AG08396 (cell line): ENCODE measurements at places on chromosomes 4 and X.
A peak's percentile ranks its signal among the peaks of the same experiment; 100 is the strongest.

- DNase-seq = peak; percentile 67
These were observed 111.9 kb upstream of the TMEM164 start for GRCh38 chrX:109890910-109891502.

GRCh38 chrX:136204571-136204970 lies 46.6 kb downstream of the MAP7D3 start:
- peak; percentile 45 for DNase-seq

GRCh38 chr4:121814756-121815155 lies 8.9 kb downstream of the CCNA2 start:
- DNase-seq = no peak

DNA sequence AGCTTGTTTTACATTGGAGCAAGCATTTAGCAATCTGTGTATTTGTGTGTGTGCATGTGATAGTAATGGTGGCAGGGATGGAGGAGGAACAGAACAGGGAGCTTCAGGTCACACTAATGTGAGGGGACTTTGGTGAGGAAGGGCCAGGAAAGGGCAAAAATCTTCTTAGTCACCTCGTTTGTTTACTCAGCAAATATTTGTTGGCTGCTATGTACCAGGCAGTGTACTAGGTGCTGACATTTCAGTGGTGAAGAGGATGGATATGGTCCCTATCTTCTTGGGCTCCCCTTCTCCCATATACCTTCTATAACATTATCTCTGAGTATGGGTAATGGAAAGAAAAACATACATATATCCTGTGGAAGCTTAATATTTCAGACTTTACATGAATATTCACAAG lies 48.5 kb upstream of the HDAC8 start:
- DNase-seq = no peak

- DNase-seq = no peak
These were observed 93.0 kb downstream of the PHKA2 start for GRCh38 chrX:18890724-18891547.

GRCh38 chr4:183256756-183257385 lies 63.2 kb downstream of the CLDN22 start:
- DNase-seq = peak; percentile 73

DNA sequence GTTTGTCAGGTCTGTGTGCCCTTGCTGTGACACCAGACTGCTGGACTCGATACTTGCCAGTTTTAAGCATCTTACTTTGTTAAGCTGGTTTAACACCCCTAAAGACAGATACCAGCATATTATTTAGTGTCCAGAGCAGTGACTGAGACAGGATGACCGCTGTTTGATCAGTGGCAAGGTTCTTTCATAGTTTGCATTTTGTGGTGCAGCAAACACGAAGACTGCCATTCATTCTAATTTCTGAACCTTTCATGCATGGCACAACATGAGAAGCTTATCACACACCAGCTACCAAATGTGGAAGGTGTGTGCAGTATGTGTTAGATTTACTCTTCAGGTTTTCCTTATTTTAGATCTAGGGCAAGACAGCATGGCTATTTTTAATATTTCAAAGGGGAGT lies 28.2 kb downstream of the JADE1 start:
- DNase-seq = no peak

DNA sequence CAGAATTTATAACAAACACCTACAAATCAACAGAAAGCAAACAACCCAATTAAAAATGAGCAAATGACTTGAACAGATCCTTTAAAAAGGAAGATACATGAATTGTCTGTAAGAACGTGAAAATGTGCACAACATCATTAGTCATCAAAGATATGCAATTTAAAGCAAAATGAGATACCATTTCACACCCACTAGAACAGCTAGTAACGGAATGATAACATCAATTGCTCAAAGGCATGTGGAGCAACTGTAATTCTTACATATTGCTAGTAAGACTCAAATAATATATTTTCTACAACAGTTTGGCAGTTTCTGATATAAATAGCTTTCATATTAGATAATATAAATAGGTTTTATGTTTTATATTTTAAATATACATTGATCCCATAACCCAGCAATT lies 82.5 kb downstream of the LCORL start:
- DNase-seq = no peak
